CD4-positive, alpha-beta T cell treated with Interleukin-10 for 1 hour (primary cell): ENCODE measurements at places on chromosomes 3 and 15.

GRCh38 chr3:51982352-51982837 lies 940 bp upstream of the ACY1 start:
- peak; percentile 22 for DNase-seq

GRCh38 chr3:189122526-189123205 lies 49.1 kb upstream of the TPRG1 start:
- no peak for DNase-seq

- DNase-seq, result peak; percentile 99
Measured at GRCh38 chr3:196942226-196942914, at the start of gene NCBP2. TSS of gene NCBP2 (minus strand) at chr3:196942528. CDS start at chr3:196942503, 25 bp downstream.

GRCh38 chr3:98737301-98737700 lies 25.8 kb upstream of the ST3GAL6 start:
- DNase-seq, result no peak

GRCh38 chr3:194439881-194440550 lies 41.0 kb upstream of the GP5 start:
- DNase-seq, result no peak

DNA sequence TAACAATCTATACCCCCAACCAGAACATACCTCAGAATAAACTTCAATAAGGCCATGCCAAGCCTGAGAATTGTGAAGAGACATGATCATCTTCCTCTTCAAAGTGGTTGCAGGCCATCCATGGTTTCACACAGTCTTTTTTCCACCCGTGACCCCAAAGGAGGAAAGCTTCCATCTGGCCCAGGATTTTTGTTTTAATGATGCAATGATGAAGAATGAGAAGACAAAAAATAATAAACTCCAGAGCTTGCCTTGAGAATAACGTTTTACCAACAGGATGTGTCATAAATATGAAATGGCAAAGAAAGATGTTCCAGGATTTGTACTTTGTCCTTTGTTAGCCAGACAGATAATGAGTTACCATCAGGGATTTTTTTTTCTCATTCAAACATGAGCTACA lies 201.9 kb downstream of the WNT5A start:
- DNase-seq, result no peak

DNA sequence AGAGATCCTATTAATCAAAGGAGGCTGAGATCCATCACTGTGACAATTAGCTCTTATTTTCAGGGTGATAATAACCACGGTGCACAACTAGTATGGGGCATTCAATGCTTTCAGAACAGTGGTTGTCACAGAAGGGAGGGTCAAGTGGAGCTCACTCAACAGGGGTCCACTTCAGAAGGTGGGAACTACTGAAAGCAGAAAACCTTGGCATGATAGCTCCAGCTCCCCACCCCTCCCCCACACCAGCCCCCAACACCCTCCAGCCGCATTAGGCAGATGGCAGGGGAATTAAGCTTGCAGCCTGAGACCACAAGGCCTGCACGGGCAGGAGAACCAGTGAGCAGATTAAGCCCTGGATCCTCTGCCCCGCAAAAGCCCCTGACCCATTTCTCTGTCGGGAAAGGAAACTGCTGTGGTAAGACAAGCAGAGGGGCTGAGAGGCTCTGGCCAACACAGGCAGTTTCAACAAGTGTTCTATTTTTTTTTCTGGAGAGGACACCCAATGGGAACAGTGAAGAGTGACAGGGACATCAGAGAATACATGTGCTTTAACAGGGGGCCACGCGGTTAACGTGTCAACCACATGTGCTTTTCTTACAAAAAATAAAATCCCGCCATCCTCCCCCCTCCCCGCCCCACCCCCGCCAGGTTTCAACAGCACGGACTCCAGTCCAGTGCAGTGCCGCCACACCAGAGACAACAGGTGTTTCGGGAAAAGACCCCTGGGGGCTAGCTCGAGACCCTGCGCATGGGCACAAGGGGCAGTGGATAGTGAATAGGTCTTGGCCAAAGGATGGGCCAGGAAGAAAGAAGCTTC lies 997 bp downstream of the FYCO1 start:
- peak; percentile 70 for DNase-seq

DNA sequence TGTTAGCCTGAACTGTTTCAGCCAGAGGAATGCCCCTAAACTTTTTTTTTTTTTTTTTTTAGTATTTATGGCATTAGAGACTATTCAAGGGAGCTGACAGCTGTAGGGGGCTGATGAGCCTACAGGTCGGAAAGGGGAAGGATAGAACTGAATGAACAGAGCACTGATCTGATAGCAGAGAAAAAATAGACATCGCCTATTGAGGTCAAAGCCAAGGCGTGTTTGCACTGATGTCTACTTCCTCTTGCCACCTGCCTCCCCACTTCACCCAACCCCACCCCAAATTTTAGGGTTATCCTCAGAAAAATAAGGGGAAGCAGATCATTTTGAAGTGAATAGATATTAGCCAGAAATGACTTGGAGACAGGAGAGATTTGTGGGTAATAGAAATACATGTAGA lies 3.0 kb upstream of the ZMAT3 start:
- peak; percentile 14 for DNase-seq

GRCh38 chr15:67039384-67040075 lies 25.9 kb upstream of the SMAD3 start:
- DNase-seq, result no peak

DNA sequence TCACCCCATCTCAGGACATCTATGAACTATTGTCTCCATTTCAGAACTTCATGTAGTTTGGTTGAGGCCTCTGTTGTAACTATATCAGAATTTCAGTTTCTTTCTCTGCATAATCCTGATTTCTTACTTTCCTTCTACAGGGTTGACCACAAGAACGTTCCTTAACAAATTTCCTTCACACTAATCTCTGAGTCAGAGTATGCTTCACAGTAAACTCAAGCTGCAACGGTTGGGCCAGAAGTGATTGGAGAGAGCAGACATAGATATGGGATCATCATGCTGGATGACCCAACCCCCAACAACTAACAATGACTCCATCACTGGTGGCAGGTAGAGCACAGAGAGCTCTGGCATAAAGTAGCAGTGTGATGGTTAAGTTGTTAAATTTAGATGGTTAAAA lies 128.8 kb upstream of the OSTN start:
- no peak for DNase-seq

DNA sequence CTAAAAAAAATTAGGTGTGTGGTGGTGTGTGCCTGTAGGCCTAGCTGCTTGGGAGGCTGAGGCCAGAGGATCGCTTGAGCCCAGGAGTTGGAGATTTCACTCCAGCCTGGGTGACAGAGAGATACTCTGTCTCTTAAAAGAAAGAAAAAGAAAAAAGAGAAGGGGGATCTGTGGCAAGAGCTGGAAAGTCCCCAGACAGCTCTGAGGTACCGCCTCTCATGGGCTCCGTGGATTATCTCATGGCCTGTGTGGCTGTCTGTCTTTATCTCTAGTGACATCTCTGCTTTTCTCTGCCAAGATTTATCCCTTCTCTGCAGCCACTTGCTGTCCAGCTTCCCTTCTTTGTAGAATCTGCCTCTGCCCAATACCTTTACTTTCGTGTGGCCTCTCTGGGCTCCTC lies 5.7 kb downstream of the EXOSC7 start:
- DNase-seq, result peak; percentile 24

DNA sequence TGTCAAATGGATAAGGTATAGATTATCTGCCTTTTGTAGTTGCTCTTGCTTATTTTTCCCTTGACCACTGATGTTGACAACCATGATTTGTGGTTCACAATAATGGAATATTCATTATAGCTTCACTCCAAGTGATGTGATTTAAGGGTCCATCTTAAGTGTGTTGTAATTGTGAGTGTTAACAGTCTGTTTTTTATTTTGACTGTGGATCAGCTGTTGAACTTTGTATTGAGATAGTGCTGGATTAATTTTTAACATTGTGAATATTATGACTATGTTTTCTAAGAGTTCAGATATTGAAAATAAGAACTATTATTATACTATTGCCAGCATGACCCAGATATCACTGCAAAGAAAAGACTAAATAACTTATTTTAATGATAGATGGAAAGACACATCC lies 8.6 kb upstream of the GASK1A start:
- no peak for DNase-seq

GRCh38 chr3:52714335-52715302 lies 8.7 kb downstream of the SPCS1 start:
- no peak for DNase-seq

GRCh38 chr3:43867436-43868072 lies 176.8 kb downstream of the ABHD5 start:
- no peak for DNase-seq

DNA sequence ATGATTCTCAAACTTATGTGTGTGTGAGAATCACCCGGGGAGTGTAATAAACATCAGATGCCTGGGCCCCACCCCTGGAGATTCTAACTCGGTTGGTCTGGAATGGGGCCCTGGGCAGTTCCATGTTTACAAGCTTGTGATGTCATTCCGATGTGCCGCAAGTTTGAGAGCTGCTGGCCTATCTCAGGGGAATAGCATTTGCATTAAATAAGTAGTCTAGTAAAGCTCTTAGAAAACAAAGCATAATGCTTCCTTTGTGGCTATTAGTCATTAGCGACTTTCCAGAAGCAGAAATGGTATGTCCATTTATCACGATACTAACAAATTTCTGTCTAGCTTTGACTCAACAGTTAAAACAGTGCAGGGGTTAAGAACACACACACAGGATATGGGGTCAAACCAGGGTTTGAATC lies 20.9 kb downstream of the PGBD4 start:
- DNase-seq, result no peak

DNA sequence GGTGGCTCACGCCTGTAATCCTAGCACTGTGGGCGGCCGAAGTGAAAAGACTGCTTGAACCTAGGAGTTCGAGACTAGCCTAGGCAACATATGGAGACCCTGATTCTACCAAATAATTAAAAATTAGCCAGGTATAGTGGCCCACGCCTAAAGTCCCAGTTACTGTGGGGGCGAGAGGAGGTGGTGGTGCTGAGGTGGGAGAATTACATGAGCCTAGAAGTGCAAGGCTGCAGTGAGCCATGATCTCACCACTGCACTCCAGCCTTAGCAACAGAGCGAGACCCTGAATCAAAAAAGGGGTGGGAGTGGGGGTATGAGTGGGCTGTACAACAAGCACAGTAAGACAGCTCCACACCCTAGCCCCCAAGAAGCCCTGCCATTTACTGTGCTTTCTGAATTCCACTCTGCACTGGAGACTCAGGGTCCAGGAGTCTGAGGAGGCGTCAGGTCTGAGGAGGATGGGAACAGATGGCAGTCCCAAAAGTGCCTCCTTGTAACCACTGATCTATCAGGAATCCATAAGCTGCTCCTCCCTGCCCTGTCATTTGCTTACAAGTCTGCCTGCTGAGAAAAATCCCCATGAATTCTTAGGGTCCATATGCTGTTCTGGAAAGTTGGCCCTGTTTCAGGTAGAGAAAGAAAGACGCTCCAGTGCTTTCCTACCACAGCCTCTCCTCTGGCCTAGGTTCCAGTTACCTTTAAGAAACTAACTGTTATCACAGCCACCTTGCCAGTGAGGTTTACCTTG lies 171.1 kb downstream of the MAGI1 start:
- no peak for DNase-seq

DNA sequence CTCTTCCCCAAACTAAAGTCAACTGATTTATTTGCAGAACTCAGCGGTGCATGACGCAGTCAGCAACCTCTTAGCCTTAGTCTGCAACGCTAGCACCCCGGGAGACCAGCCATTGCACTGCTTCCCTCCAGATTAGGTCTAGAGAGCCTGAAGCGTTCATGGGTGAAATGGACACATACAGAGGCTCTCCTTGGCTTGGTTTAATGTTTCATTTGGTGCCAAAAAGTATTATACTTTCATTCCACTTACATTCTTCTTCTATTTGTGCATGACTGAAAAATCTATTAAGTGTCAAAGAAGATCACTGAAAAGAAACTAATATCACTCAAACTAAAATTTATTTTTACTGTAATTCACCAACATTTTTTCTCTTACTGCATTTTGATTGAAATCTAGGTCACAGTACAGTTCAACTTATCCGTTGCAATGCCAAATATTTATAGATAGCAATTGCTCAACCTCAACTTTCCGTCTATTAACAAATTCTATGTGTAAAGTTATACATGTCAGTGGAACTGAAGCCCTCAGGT lies 116.2 kb downstream of the ROBO1 start:
- no peak for DNase-seq

DNA sequence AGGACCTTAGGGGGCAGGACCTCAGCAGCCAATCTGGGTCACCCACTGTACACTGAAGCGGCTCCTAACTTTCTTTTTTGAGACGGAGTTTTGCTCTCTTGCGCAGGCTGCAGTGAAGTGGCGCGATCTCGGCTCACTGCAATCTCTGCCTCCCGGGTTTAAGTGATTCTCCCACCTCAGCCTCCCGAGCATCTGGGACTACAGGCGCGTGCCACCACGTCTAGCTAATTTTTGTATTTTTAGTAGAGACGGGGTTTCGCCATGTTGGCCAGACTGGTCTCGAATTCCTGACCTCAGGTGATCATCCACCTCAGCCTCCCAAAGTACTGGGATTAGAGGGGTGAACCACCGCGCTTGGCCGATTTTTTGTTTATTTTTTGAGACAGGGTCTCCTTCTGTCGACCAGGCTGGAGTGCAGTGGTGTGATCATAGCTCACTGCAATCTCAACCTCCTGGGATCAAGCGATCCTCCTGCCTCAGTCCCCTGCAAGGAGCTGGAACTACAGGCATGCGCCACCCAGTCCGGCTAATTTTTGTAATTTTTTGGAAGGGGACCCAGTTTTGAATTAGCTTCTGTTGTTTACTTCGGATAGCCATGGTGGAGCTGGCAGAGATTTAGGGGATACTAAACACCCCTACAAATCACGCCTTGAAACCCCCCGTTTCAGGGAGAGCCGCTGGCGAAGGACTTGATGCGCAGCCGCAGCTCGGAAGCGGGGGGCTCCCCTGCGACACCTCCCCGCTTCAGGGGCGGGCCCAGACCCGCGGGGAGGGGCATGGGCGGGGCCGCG lies 1.5 kb upstream of the CLK3 start:
- DNase-seq, result no peak
